ENCODE measurements at places on chromosomes 12 and 14.

DNA sequence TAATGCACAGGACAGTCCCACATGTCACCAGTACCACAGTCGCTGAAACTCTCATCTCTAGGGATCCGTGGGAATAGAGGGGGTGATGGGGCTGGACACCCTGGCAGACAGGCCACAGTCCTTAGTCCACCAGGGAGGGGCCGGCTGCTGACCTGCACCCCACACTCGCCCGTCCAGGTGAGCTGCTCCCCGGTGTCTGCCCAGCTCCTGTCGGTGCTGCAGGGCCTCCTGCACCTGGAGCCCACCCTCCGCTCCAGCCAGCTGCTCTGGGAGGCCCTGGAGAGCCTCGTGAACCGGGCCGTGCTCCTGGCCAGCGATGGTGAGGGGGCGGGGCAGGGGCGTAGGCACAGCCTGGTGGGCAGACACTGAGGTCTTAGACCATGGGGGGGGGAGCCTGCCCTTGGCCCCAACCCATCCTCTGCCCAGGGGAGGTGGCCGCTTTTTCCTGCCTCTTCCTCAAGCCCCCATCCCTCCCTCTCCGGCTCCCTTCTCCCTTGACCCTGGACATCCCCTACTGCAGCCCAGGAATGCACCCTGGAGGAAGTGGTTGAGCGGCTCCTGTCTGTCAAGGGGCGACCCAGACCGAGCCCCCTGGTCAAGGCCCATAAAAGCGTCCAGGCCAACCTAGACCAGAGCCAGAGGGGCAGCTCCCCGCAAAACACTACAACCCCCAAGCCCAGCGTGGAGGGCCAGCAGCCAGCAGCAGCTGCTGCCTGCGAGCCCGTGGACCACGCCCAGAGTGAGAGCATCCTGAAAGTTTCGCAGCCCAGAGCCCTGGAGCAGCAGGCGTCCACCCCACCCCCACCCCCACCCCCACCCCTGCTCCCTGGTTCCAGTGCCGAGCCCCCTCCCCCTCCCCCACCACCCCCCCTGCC lies 17.1 kb upstream of the ADSS1 start:
- DNase-seq, result no peak

GRCh38 chr12:104281636-104282035 lies 21.9 kb upstream of the EID3 start:
- no peak for DNase-seq

GRCh38 chr12:95739561-95740313 lies 50.8 kb downstream of the NTN4 start:
- no peak for DNase-seq

GRCh38 chr12:12527820-12528296 lies 34.8 kb downstream of the DUSP16 start:
- DNase-seq, result no peak

GRCh38 chr12:75157385-75157784 lies 52.3 kb downstream of the KCNC2 start:
- no peak for DNase-seq

- no peak for DNase-seq
Measured at GRCh38 chr14:54299410-54300363, 97.1 kb upstream of the CDKN3 start.

- DNase-seq, result no peak
Measured at GRCh38 chr12:52043386-52044212, 7.6 kb upstream of the NR4A1 start.

DNA sequence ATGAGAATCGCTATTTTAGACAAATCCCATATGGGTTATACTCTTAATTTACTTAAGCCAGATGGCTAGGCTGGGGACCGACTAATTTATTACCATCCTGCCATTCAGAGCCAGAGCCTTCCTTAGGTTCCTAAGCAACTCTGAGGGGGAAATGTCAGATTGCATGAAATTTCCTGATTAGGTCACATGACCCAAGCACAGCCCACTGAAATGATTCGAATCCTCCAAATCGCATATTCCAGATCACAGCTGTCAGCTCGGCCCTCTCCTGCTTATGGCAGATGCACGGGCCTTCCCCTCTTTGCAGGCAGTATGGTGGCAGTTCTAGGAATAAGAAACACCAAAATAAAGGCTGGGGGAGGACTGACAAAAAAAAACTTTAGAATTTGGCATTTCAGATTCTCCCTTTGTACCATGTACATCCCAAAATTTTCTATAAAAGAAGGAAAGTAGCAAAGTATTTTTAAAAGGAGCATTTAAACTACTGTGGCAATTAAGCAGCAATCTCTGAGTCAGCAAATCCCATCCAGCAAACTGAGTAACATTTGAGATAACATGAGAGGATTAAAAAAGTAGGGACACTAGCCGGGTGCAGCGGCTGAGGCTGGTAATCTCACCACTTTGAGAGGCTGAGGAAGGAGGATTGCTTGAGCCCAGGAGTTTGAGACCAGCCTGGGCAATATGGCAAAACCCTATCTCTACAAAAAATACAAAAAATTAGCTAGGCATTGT lies 30.5 kb upstream of the NUDT4 start:
- DNase-seq, result no peak
